ENCODE measurements at places on chromosomes 13 and 19.

DNA sequence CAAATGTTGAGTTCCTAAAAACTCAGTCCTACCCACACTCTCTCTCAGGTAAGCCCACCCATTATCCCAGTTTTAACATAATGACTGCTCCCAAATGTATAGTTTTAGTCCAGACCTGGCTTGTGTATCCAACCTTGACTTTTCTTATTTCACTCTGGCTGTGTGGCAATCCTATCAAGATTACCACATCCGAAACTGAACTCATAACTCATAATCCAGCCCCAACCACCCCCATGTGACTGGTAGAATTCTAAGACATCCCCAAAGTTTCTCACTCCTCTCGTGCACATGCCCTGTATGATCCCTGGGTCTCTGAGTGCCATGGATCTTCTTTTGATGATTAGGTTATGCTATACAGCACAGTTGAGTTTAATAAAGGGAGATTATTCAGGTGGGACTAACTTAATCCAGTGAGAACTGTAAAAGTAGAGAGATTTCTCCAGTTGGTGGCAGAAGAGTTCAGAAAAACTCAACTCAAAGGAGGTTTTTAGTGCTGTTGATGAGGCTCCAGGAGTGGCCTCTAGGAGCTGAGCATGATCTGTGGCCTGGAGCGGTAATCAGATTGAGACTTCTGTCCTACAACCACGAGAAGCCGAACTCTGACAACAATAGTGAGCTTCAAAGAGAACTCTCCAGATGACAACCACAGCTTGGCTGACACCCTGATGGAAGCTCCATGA, 413.4 kb downstream of the ZNF536 start:
- DNase-seq = no peak

- DNase-seq = no peak
These were observed 57.9 kb upstream of the PCDH8 start for GRCh38 chr13:52906122-52906903.

- DNase-seq = no peak
These were observed 484.5 kb downstream of the DIAPH3 start for GRCh38 chr13:59679254-59679653.

GRCh38 chr19:18322318-18322758, 538 bp downstream of the LSM4 start:
- DNase-seq = no peak

Measured in stimulated activated CD8-positive, alpha-beta memory T cell treated with anti-CD3 and anti-CD28 coated beads, Interleukin-4, amount 100 ng/mL, for 4 hours (primary cell).